ENCODE measurements at places on chromosomes 3 and 15.

DNA sequence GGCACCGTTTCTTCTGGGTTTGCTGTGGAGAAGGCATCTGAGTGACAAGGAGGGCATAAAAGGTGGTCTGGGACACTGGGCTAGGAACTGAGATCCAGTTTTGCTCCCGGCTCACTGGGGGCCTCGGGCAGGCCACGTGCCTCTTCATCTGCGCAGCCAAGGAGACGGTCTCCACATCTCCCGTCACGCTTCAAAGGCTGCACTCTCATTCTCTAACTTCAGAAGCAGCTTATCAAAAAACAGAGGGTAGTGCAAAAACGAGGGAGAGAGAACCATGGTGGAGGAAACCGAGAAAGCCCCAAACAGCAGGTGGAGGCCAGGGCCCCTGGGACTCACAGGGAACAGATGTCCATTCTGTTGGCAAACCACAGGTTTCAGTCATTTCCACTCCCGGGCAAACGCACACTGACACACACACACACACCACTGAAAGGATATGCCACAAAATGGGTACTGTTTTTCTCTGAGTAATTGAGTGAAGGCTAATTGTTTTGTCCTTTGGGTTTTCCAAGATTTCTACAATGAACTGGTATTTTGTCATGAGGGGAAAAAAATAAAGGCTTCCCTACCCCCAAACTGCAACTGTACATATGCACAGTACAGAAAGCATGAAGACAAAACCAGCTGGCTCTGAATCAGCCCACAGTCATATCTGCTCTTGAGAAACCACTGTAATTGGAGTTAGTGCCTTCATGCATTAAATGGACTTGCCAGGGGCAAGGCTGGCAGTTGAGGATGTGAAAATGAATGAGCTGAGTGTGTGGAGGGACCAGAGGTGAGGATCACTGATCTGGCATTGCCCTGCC lies 71.9 kb downstream of the MGLL start:
- no peak for DNase-seq

GRCh38 chr15:38254051-38254883 lies 1.6 kb downstream of the SPRED1 start:
- DNase-seq: no peak

DNA sequence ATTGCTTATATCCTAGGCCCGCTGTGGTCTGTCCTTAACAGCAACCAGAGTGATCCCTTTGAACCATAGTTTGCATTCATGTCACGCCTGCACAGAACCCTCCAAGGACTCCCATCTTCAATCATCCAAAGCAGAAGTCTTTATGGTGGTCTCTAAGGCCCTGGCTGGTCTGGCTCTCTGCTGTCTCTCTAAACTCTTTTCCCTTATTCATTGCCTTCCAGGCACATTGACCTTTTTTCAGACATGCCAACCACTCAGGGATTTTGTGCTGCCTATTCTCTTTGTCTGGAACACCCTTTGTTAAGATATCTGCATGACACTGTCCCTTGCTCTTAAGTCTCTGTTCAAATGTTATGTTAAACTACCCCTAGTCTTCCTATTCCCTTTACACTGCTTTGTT lies 21.9 kb upstream of the ZBTB47 start:
- no peak for DNase-seq

DNA sequence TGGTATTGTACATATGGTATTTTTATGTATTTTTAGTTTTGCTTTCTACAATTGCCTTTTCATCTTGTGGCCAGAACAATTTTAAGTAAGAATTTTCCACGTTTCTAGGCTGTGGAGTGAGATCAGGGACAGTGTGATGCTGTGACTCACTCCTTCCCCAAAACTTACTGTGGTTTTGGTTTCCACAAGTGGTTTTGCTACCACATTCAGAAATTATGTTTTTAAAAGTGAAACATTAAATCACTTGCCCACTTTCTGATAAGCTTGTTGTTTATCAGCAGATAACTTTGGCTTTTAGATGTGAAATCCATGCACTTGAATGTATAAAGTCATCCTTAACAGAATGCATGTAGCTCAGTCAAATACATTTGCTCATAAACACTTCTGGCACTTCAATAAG lies 192.2 kb upstream of the THRB start:
- no peak for DNase-seq

GRCh38 chr3:150721285-150722130 lies 17.8 kb upstream of the ERICH6 start:
- DNase-seq: peak; percentile 54

Measured in NCI-H1092 (cell line).